Daoy (cell line): ENCODE measurements at places on chromosomes 6 and 20.

DNA sequence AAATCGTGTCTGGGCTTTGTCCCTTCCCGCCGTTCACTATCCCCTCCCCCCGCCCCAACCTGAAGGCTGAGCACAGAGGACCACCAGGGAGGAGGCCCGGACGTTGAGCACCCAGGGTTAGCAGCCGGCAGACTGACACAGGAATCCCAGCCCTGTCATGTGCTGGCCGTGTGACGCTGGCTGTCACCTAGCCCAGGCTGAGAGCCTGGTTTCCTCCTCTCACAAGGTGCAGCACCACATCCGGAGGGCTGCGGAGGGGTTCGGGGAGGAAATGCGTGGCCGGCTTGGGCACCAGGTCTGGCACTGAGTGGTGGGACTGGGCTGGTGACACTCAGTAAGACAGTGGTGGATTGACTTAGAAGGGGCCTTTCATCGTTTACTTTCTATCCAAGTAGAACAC lies 4.6 kb upstream of the LSM14B start:
- no peak for DNase-seq

DNA sequence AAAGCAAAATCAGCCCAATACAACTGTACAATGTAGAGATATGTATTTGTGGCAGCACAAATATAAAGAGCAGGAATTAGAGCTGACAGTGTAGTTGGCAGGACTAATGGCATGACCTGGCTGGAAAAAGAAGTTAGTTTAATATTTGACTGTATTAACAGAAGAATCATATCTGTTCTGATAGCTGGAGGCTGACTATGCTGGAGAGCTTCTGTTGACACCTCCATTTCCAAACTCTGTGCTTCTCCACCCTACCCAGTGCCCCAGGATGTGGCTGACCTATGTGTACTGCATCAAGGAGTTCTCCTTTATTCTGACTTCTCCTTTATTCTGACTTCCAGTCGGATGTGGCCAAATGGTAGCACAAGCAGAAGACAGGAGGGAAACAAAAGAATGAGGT lies 299.3 kb downstream of the PKHD1 start:
- no peak for DNase-seq

- peak; percentile 2 for DNase-seq
Observed at GRCh38 chr20:55216525-55217242, 741.3 kb downstream of the DOK5 start.

DNA sequence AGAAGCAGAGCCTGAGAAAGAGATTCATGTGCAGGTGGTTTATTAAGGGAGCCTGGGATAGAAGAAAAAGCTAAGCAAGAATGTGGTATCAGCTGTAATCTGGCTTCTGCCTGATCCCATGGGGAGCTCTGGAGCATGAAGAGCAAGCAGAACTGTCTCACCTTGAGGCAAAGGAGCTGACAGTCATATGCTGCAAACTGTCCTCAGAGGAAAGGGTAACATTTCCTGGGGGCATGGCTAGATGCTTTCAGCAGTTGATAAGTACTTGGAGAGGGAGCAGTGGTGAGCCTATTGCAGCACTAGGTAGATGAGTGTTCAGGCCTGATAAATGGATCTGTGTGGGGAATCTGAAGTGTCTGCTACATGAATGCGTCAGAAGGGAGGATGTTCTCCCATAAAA lies 621.5 kb upstream of the BTBD3 start:
- no peak for DNase-seq

DNA sequence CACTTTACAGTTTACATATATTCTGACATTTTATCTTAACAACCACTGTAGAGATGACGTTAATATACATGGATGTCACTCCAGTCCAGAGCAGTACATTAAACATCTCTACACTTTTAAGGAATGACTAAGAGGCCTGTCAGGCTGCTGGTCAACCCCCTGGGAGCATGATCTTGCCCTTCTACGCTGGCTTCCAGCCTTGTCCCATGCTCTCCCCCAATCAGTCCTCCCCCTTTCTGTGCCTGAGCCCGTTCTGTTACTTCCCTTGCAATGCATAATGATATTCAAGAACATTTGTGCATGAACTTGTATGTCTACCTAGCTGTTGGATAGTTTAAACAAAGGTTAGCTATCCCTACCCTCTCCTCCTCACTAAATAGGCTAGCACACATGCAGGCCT lies 40.5 kb upstream of the PLCB4 start:
- no peak for DNase-seq

DNA sequence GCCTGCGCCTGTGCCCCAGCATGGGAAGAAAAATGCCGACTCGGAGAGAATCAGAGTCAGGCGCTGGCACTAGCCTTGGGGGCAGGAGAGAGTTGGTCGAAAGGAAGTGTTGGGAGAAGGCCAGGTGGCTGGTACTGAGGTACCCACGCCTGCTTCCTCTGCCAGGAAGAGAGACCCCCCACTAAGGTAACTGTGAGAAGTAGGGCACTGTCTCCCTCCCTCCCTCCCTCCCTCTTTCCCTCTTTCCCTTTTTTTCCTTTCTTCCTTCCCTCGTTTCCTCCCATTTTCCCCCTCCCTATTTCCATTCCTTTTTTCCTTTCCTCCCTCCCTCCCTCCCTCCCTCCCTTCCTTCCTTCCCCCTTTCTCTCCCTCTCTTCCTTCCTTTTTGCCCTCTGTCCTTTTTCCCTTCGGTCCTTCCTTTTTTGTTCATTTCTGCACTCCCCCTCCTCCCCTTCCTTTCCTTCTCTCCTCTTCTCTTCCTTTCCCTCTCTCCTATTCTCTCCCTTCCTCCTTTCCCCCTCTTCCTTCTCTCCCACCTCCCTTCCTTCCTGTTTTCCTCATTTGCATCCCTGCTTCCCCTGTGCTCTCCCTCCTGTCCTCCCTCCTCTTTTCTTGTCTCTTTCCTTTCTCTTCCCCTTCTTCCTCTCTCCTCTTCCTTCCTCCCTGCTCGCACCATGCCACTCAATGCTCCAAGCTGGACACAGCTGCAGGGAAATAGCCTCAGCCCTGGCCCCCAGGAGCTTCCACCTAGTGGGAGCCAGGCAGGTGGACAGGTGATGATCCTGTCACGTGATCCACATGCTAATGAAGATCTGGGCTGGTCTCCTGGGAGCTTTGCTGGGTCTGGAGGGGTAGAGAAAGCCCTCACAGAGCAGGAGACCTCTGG lies 148.0 kb downstream of the DHX35 start:
- DNase-seq, result no peak

- no peak for DNase-seq
Observed at GRCh38 chr6:168179702-168180382, 100.8 kb upstream of the FRMD1 start.

- DNase-seq, result peak; percentile 41
Observed at GRCh38 chr6:87908978-87909811, 138.4 kb upstream of the SPACA1 start.

DNA sequence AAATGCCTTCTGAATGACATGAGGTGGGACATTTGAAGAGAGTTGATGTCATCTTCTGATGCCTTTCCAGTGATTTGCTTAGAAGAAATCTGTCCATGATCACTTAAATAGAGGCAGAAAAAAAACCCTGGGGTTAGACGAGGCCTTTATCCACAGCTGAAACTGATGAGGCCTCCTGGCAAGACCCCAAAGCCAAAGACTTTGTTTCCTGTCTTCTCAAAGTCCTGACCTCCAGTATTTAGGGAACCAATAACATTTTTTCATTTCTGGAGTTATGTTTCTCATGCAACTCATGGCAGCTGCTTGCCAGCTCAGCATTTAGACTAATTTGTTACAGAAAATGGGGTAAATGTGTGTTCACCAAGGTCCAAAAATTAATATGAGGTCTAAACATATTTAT lies 248.0 kb upstream of the PRDM1 start:
- DNase-seq, result no peak

DNA sequence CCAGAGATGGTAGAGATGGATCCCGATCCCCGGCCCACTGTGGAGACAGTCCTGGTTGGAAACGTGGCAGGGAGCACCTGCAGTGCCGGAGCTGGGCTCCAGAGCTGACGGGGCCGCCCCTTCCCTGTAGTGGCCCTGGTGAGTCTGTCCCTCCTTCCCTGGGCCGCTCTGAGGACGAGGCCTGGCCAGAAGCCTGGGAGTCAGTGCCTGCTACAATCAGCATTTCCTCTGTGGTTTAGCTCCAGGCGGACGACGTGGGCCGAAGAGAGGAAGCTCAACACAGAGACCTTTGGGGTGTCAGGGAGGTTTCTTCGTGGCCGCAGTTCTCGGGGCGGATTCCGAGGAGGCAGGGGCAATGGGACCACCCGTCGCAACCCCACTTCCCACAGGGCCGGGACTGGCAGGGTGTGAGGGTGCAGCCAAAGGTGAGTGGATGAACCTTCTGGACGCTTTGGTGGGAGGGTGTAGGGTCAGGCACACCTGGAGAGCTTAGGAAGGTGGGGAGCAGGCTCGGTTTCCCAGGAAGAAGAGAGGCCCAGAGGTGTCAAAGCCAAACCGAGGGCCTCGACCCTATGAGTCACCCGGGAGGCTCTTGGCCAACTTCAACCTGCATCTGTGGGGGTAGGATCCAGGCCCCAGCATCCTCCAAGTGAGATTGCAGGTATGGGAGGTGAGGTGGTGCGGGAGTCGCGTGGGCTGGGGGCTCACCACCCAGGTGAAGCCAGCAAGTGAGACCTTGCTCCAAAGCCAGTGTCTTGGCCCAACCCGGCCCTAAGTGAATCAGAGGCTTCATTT lies 9.9 kb downstream of the PSMA7 start:
- DNase-seq, result no peak

DNA sequence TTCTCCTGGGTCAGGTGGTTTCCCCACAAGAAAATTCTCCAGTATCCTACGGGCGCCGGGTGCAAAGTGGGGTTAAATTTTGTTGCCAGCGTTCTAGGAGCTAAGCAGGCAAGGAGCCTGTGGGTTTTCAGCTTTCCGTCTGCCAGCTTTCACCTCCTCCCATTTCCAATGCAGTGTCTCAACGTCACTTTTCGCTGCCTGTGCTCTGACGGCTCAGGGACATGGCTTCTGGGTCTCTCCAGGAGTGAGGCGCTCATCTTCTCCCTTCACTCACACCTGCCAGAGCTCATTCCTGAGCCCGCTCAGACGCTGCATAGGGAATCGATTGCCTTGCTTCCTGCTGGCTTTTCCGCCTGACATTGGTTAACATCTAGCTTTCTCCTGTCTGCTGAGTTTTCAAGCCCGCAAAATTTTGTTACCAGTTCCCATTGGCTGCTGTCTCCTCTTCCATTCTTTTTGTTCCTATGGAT lies 7.3 kb upstream of the NAA20 start:
- no peak for DNase-seq

- no peak for DNase-seq
Observed at GRCh38 chr6:168031411-168031971, 34.0 kb downstream of the KIF25 start.

DNA sequence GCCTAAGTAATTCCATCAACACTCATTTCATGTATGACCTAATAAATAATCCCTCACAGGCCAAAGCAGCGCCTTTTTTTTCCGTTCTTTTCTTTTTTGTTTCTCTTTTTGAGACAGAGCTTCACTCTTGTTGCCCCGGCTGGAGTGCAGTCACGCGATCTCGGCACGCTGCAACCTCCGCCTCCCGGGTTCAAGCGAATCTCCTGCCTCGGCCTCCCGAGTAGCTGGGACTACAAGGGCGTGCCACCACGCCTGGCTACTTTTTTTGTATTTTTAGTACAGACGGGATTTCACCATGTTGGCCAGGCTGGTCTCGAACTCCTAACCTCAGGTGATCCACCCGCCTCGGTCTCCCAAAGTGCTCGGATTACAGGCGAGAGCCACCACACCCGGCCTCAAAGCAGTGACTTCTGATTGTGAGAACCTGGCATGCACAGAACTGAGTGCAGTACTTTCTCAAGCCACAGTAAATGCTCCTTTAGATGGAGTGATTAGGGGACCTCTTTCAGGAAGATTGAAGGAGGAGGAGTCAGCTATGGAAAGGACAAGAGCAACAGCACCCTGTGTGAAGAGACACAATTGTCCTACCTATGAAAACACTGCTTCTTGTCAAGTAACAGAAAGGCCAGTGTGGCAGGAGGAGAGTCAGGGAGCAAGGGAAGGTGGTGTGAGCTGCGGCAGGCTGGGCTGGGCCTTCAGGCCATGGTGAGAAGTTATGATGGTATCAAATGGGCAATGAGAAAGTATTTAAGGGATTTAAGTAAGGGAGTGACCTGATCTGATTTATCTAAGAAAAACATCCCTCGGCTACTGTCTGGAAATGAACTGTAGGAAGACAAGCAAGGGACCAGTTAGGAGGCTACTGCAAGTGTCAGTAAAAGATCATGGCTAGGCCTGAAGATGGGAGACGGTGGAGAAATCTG lies 1.7 kb upstream of the SCAF8 start:
- no peak for DNase-seq

DNA sequence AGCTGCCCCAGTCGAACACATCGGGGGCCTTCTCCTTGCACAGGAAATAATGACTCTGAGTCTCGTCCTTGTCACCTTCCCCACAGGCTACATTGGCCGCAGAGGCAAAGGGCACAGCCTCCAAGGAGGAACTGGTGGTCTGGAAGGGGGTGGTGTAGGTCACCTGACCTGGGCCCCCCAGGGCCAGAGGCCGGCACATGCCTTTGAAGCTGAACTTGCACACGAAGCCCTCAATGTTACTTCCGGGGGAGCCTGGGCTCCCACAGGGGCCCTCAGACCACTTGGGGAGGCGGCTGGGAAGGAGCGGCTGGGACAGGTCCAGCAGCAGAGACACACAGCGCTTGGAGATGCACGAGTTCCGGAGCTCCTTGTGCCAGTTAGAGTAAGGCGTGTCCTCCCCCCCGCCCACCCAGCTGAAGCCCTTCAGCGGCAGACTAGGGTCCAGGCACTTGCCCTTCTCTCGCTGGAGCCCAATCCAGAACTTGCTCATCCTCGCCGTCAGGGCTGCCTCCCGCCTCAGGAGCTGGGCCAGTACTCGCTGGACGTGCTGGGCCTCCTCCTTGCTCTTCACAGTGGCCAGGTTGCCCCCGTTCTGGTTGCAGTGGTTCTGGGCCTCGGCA lies 578 bp downstream of the CD93 start:
- DNase-seq, result no peak

- no peak for DNase-seq
Observed at GRCh38 chr6:113830140-113830539, 27.0 kb upstream of the MARCKS start.

- no peak for DNase-seq
Observed at GRCh38 chr6:110083875-110084585, 95.4 kb downstream of the WASF1 start.

GRCh38 chr20:49519777-49520359 lies 37.4 kb upstream of the KCNB1 start:
- DNase-seq, result no peak

GRCh38 chr20:36154700-36155628 lies at the start of gene EPB41L1:
EPB41L1 (plus strand) TSS chr20:36154740; CDS start chr20:36173778, 19,038 bp downstream.
- DNase-seq, result no peak

- no peak for DNase-seq
Observed at GRCh38 chr6:14975471-14975817, 270.4 kb upstream of the JARID2 start.

DNA sequence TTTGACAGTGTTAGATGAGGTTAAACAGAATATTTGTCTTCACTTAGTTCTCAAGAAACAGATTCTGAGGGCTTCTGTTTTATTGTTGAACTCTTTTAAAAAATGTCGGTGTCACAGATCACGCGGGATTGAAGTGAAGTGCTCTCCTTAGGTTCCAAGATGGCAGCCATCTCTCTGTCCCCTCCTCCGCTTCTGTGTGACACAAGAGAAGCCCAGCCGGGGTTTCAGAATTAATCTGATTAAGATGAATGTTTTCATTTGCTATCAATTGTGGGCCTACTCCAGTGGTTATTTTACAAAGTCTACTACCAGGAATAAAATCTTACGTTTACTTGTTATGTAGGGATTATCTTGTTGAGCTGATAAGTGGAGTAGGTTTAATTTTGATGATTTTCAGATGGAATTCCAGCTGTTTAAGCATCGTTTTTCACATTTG lies 10.9 kb downstream of the HIVEP1 start:
- DNase-seq, result no peak

GRCh38 chr20:47850146-47850545 lies 64.9 kb upstream of the SULF2 start:
- no peak for DNase-seq
